ENCODE measurements at places on chromosomes 4 and X. TPM values are rescaled to one million over a fixed set of nuclear protein-coding genes. Genes with fewer than 3 reads are reported as not detected.

- no peak for DNase-seq
These were observed 51.9 kb downstream of the ARX start for GRCh38 chrX:24963823-24964222.

GRCh38 chr4:95381843-95382580 is 166.8 kb downstream of the UNC5C start:
- DNase-seq = no peak

DNA sequence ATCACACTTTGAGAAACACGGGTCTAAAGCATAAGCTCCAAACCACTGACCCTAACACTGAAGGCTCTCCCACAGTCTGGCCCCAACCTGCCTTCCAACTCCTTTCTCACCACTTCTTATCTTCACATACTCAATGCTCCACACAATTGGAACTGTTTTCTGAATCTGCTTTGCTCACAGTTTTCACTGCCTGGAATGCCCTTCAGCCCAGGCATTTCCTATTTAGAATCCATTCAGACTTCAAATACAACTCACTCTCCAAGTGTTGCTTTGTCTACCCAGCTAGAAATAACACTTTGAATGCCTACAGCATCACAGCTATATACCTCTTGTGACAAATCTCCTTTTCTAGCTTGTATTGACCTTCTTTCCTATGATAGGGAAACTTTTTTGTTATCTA is 10.2 kb downstream of the OTUD4 start:
- DNase-seq = no peak

DNA sequence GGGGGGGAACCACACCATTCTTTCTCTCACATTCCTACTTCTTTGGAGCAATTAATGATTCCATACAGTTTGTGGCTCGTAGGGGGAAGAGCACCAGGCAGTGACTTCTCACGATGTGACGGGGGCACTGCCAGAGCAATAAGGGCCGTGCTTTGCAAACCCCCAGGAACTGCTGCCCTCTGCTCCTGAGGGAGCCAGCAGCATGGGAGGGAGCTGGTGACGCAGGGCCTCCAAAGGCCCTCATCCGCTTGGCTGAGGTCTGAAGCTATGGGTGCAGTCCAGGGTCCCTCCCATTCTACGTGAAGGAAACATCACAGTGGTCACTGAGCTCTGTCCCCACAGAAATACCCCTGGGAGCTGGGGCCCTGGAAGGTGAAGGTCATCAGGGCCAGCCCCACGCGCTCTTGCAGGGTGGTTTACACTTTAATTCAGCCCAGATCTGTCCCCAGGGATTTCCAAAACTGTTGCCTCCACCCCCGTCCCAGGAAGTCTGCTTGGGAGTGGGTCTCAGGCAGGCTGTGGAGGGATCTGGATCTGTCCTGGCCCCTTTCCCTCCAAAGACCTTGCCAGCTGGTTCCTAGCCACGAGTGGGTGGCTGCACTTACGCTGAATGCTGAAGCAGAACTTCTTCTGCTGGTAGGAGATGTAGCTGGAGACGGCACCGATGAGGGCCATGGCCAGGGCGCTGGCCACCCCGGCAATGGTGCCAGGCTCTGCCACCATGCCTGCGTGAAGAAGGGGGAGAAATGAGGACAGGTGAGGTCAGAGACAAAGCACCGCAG is 82.6 kb downstream of the MTMR1 start:
- no peak for DNase-seq

Gene TMEM175
- total RNA-seq = 20.5 TPM

Gene STS
- total RNA-seq = 2.9 TPM

DNA sequence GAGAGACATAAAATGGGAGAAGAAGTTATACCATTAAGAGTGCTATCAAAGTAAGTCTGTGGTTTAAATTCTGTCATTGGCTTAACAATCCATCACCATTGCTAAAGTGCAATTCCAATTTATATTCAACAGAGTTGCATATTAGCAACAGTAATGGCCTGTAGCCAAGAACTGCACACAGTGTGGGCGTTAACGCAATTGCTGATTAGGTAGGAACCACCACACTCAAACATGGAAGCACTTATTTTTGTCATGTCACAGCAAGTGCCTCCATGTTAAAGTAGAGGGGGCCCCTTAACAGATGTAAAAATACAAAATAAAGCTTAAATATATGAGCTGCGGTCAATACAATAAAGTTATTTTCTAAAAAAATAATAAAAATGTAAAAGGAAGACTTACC is 10.8 kb downstream of the LARP7 start:
- DNase-seq = no peak

DNA sequence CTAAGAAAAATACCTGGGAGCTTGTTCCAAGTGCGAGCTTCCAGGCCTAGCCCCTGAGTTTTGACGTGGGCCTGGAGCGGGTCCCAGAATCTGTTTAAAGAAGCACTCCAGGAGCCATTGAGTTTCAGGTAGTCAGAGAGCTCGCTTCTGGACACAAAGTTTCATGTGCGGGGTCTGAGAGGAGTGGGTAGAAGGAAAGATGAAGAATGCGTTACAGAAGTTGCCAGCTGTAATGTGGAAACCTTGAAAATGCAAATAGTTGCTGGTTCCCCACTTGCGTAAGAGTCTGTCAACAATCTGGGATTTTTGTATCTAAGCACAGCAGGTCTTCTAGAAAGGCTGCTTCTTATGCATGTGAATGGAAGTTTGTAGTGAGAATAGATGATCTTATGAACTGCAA is 77.5 kb upstream of the CLCN4 start:
- DNase-seq = no peak

GRCh38 chr4:87152310-87153041 is 67.9 kb downstream of the KLHL8 start:
- DNase-seq = no peak

GRCh38 chrX:23792861-23793553 is 10.0 kb downstream of the SAT1 start:
- no peak for DNase-seq

DNA sequence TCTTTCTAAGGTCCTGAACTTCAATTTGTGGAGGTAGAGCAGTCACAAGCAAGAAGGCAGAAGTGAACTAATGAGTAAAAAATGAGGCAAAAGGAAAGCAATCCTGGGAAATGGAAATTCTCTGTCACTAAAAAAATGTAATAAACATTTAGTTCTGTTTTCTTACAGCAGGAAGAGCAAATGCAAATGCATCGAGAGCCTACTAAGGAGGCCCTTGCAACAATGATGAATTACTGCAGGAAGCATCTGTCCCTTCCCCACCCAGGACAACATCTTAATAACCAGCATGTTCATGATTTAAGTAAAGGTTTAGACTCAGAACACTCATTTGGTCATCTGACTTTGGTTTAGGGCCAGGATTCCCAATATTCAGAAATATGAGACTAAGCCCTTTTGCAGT is 341.4 kb upstream of the NOCT start:
- DNase-seq = no peak

DNA sequence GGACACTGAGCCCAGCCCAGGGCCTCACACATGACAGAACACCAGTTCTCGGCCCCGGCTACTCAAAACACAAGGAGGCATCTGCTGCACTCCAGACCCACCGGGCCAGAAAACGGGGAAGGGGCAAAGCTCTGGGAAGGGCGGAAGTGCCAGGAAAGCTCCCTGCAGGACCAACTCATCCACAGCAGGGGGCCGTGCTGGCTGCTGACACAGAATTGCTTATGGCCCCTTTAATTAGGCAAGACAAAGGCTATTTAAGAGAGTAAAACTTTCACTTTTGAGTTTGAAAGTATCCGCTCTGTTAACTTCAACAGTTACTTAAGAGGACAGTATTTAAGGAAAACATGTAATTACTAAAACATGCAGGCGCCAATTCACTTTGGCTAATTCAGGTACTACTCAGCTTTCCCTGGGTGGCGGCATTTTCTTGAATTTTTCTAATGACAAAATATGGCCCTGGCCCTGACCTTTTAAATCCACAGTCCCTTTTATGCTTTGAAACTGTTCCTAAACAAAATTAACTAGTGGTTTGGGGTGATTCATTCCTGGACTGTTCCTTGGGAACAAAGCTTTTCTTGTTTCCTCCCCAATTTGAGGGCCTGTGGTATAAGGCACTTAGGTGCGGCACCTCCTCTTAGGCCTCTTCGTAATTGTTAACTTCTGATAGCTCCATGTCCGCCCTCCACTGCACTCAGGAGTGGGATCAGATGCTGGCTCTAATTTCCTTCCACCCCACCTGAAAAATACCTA is 40.4 kb downstream of the NSG1 start:
- DNase-seq = peak; percentile 25

Gene GPM6B
- 0.89 TPM for total RNA-seq

- DNase-seq = no peak
These were observed 117.7 kb upstream of the PNPLA4 start for GRCh38 chrX:8044947-8045346.

Gene REELD1
- total RNA-seq = not detected

- no peak for DNase-seq
These were observed 10.7 kb upstream of the PDHA1 start for GRCh38 chrX:19332983-19333382.

DNA sequence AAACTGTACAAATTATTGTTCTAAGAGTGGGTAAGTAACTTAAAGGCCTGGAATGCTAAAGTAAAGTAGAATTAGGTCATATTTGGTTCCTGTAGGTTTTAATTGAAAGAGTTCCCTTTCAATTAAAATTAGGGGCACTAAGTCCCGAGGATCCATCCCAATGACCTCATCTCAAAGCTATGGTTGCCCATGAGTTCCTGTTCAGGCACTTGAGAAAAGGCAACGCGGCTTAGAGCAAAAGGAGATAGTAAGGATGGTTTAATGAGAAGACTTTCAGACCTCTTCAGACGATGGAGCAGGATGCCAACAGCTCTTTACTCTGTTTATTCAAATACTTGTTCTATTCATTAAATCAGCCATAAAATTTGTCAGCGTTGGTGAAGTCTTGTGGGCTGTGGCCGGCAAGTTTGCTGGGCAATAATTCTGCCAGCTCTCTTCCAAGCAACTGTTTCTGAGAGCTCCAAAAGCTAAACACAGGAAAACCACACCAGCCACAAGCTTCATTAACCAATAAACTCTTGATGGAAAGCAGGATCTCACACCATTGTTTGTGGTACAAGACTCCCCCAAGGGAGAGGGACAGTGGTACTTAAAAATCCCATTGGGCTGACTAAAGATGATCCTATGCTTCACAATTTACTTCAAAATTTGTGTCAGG is 167.4 kb downstream of the COL4A6 start:
- DNase-seq = peak; percentile 19

DNA sequence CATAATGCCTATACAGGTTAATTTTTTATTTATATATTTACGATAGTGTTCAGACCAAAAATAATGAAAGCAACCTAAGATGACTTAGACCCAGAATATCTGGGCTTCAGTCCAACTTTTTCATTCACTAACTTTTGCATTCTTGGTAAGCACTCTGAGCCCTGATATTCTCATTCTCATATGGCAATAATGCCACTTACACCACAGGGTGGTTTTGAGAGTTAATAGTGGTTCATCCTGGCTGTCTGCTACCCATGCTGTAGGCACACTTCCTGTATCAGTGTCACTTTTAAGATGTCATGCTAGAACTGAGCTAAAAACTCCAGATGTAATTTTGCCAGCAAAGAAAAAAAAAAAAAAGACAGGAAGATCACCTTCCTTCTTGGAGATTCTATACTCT is 508.7 kb upstream of the FMR1 start:
- no peak for DNase-seq

Gene CDX4
- not detected for total RNA-seq

DNA sequence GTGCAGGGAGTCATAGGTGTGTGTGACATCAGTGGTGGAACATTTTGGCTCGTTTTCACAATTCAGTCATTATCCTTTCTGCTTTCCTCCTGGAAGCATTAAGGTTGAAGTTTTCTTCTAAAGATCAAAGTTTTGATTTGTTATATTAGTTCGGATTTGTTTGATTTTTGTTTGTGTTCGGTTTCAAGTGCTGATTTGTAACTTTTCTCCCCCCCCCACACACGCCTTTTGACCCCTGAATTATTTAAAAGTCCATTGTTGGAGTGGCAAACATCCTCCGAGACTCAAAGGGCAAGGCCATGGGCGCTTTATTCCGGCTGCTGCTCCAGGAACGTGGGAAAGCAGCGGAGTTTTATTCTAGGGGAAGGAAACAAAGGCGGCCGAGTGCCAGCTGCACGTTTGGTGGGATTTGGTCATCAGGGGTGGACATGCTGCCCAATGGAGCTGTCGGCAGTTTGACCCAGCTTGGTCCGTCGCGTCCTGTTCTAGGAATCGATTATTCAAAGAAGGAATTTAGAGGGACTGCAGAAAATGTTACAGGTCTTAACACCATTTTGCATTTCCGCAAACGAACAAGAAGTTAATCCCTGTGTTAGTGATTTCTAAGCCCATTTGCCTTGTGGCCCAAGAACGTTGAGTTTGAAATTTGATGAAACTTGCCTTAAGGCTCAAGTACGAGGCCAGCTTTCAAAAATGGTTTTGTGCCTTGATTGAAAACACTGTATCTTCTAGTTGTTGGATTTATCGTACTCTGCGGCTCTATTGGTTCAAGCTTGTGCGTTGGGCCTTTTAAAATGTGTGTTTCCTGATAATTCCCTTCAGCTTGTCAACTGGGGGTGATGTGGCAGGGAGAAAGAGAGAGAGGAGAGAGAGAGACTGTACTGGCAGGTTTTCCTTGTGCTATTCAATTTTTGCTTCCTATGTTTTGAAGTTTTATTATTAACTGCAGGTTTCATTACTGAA is 565 bp upstream of the ZNF41 start:
- no peak for DNase-seq

DNA sequence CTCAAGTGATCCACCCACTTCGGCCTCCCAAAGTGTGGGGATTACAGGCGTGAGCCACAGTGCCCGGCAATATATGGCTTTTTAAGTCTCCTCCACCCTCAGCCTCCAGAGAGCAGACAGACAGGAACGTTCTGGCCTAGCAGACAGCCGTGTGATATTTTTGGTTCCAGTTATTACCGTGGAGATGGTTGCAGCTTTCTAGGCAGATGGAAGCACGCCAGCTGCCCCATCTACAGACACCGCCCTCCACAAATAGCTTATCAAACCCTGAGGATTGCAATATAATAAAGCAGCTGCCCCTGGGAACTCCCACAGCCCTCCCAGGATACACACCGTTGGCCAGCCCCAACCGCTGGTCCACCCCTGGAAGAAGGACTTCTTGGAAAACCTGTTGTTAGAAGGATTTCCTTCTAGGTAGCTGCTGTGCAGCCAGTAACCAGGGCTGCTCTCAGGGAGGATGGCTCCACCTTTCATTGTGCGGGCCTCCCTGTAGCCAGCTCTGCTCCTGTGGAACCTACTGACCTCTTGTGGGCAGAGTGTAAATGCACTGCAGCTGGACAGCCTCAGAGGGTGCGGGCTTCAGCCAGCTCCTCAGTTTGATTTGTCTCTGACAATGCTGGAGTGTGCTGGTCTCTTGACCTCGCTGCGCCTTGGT is 44.0 kb downstream of the SLC25A5 start:
- DNase-seq = peak; percentile 16

- DNase-seq = no peak
These were observed 5.9 kb downstream of the ATOH1 start for GRCh38 chr4:93834249-93835066.

DNA sequence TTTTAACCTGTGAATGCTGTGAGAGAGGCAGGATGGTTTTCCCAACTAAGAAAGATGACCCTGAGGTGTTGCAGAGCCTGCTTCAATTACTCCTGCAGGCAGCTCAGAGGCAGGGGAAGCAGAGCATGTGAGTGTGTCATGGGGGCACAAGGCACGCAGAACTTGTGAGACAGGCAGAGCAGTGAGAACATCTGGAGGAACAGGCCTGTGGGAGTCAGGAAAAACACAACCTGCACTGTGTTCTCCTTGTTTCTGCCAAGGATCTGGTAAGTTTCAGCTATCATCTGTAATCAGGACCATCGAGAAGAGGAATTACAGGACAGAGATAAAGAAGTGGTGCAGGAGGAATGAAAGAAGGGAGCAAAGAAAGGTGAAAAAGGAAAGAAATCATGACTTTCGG is 741.8 kb upstream of the INTU start:
- no peak for DNase-seq

- DNase-seq = no peak
These were observed 3.2 kb upstream of the MAGEB2 start for GRCh38 chrX:30212172-30212571.

GRCh38 chr4:94274912-94275311 is 67.2 kb downstream of the SMARCAD1 start:
- DNase-seq = no peak
